ENCODE measurements at places on chromosomes 7 and 10. TPM values are rescaled to one million over a fixed set of nuclear protein-coding genes. Genes with fewer than 3 reads are reported as not detected.

DNA sequence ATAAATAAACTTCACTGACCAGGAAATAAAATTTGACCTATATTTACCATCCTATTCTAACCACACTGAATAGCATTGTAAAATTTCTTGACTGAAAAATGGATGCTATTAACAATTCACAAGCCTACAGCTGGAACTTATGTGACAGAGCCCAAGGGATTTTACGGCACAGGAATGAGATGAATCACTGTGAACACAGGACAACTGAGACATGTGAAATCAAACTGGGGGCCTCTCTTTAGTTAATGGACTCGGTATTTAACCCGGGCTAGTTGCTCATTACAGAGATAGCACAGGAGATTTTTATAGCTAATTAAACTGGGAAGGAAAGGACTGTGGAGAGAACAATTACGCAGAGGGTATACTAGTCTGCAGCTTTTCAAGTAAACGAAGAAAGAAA lies 100.6 kb downstream of the MICU1 start:
- no peak for DNase-seq

Gene CLIP2
- total RNA-seq = 16.1 TPM

Gene PHYHIPL
- total RNA-seq = 0.51 TPM

GRCh38 chr10:112313911-112314310 lies 30.7 kb downstream of the TECTB start:
- DNase-seq = no peak

Gene RBM48
- 7.8 TPM for total RNA-seq

GRCh38 chr7:47036909-47037308 lies 545.0 kb downstream of the TNS3 start:
- no peak for DNase-seq

Data from posterior vena cava (tissue), 2 donors.